EL (cell line): ENCODE measurements at places on chromosomes 12 and 14.

GRCh38 chr14:97361181-97361580, 564.0 kb downstream of the VRK1 start:
- DNase-seq, result no peak

- no peak for DNase-seq
Observed at GRCh38 chr12:131101703-131102492, 148.2 kb downstream of the ADGRD1 start.

GRCh38 chr12:9699269-9699897, 29.9 kb downstream of the CLEC2D start:
- DNase-seq, result no peak

DNA sequence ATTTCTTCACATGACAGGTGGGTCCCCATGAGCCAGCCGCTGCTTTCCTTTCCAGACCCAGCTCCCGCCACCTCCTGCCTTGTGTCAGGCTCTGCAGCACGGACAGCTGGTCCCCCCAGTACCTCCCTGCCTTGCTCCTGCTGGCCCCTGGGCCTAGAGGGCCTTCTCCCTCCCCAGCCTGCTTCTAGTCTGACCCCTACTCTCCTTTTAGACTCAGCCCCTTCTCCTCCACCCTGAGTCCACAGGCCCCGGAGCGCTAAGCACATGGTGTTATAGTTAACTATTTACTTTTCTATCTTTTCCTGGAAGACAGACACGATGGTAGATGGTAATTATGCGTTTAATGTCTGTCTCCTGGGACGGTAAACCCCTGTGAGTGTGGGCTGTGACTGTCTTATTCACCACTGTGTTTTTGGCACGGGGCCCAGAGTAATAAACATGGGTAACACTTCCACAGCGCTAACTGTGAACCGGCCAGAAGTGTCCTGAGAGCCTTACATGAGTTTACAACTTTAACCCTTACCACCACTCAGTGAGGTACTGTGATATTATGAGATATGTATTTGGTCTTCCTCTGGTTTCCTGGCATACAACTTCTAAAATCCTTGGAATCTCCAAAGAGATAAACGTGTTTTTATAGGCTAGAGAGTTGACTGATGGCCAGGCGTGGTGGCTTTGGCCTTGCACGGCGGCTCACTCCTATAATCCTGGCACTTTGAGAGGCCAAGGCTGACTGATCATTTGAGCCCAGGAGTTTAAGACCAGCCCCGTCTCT, 41.2 kb downstream of the DGLUCY start:
- peak; percentile 58 for DNase-seq

DNA sequence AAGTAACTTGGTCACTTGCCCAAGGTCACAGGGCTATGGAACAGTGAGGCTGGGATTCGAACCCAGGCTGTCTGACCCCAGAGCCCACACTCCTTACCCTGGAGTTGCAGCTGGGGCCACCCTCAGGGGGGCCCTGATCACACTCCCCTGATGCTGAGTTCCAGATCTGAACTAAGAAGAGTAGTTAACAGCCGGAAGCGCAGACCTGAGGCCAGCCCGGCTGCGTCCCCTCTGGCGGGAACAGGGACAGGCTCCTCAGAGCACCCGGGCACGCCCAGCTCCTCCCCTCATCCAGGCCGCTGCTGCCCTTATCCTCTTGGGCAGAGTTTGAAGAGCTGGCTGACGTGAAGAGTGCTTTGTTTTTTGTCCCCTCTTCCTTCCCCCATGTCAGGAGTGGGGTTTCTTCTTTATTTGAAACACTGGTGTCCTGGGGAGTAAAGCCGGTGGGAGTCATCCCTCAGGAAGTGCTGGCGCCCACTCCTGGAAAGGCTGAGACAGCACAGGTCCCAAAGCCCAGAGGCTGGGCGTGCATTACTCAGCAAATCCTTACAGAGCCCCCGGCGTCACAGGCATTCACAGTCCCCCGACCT, 8.7 kb downstream of the PHB2 start:
- DNase-seq, result peak; percentile 76

DNA sequence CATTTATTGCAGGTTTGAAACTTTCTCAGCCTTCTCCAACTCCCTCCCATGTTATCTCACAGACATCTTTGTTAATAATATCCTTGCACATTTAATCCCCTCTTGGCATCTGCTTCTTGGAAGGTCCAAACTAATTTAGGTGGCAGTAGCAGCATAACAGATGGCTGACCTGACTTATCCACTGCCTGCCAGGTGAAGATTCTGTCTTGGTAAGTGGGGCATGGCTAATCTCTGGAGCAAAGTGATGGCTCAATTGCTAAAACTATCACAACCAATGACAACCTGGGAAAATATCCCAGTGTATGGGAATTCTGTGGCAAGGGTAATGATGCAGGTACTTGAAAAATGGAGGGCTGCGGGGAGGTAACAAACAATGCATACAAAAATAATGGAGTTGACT, 58.2 kb upstream of the ALG10B start:
- DNase-seq, result no peak

DNA sequence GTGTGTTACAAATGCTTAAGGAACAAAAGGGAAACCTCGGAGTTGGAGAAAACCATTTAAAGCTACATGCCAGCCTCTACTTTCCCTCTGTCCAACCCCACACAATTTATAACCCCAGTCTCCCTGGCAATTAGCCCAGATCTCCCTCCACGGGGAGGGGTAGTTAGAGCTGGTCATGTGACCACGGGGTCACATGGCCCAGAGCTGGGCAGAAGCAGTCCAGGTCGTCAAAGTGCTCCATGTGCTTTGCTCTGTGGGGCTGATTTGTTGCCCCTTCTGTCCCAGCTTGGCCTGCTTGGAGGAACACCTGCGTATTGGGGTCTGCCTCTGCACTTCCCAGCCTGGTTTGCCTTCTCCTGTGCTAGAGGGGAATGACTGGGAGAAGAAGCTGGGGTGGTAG, 219.1 kb downstream of the RBM19 start:
- no peak for DNase-seq

- no peak for DNase-seq
Observed at GRCh38 chr12:79524507-79525148, 166.1 kb downstream of the PAWR start.

GRCh38 chr12:125081427-125081826, 16.2 kb downstream of the AACS start:
- no peak for DNase-seq
